ENCODE measurements at places on chromosomes 12 and 14. TPM values are rescaled to one million over a fixed set of nuclear protein-coding genes. Genes with fewer than 3 reads are reported as not detected.

TEX52 gene
- total RNA-seq: not detected

MYF5 gene
- not detected for total RNA-seq

TMEM63C gene
- total RNA-seq: 0.80 TPM

POTEG gene
- total RNA-seq: not detected

NELL2 gene
- total RNA-seq: 47.1 TPM

CD163 gene
- total RNA-seq: not detected

IGF1 gene
- 0.46 TPM for total RNA-seq

RAPGEF3 gene
- total RNA-seq: 0.56 TPM

EDDM3A gene
- total RNA-seq: not detected

DPY19L2 gene
- 0.56 TPM for total RNA-seq

CPNE6 gene
- total RNA-seq: not detected

TRIM9 gene
- total RNA-seq: 0.22 TPM

SLC17A8 gene
- not detected for total RNA-seq

PHC1 gene
- 12.1 TPM for total RNA-seq

E2F7 gene
- total RNA-seq: 16.1 TPM

DBX2 gene
- total RNA-seq: not detected

CLEC4C gene
- not detected for total RNA-seq

CCDC88C gene
- 189 TPM for total RNA-seq

TEX22 gene
- 4.5 TPM for total RNA-seq

FERMT2 gene
- total RNA-seq: 1.6 TPM

MYO1H gene
- not detected for total RNA-seq

NDRG2 gene
- total RNA-seq: 4.6 TPM

RNF212B gene
- total RNA-seq: not detected

ASCL1 gene
- total RNA-seq: not detected

PRPH gene
- not detected for total RNA-seq

TMEM132D gene
- total RNA-seq: not detected

TCL1B gene
- total RNA-seq: not detected

SIRT4 gene
- 3.0 TPM for total RNA-seq

CISTR gene
- total RNA-seq: not detected

TPH2 gene
- total RNA-seq: not detected
